ENCODE measurements at places on chromosomes 7 and 10.

DNA sequence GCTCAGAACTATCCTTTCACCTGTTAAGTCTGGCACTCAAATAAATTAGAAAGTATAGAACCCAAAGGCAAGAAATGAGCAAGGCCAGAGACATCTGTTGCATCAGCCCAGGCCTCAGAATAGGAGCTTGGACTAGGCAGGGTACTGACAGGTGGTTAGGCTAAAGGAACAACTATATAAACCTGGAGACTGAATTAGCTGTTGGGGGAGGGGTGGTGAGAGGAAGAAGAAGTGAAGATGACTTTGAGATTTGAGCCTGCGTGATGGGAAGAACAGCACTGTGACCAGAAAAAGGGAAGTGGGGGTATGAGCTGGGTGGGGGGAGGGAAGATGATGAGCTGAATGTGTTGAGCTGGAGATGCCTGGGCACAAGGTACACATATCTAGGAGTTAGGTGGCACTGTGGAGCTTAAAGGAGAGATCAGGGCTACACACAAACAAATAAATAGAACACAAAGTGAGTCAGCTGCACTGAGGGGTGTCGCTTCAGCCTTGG is 244.7 kb downstream of the PTEN start:
- no peak for DNase-seq

- DNase-seq, result no peak
These were observed 356.3 kb upstream of the GALNT17 start for GRCh38 chr7:70775570-70776156.

- no peak for DNase-seq
These were observed 14.5 kb downstream of the OR9A2 start for GRCh38 chr7:143012409-143012808.

DNA sequence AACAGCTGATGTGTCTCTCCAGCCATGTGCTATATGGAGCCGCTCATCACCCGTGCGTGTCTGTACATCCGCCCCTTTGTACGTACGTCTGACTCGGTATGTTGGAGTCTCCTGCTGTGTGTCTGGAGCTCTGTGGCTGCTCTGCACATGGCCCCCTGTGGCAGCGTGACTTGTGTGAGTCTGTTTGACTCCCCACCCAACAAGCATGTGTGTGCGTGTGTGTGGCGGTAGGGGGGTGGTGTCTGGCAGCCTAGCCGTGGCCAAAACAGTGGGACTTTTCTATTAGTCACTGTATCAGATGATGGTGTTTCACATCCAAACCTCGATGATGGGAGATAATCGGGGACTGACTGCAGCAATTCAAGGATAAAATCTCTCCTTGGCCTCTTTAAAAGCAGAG is 94.1 kb downstream of the COL13A1 start:
- no peak for DNase-seq

- DNase-seq, result no peak
These were observed 132.3 kb downstream of the SPAG6 start for GRCh38 chr10:22477334-22478287.

- no peak for DNase-seq
These were observed 1165.7 kb upstream of the AUTS2 start for GRCh38 chr7:68432585-68432984.

DNA sequence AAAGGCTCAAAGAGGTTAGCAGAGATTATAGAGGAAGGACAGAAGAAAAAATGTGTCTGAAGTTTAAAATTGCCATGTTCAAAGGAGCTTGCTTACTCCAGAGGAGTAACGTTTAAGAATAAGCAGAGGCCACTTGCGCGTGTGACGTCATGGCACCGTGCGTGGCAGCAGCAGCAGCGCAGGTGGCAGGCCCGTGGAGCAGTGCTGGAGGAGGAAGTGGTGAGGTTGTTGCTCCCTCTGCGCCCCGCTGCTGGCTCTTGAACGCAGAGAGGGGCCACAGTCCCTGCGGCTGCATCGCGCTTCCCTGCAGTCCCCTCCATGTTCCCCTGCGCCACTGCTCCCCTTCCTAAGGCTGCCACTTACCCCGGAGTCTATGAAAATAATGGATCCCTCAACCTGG is 37.5 kb downstream of the GDI2 start:
- DNase-seq, result peak; percentile 61

- no peak for DNase-seq
These were observed 285.6 kb downstream of the IPMK start for GRCh38 chr10:57982091-57982490.

DNA sequence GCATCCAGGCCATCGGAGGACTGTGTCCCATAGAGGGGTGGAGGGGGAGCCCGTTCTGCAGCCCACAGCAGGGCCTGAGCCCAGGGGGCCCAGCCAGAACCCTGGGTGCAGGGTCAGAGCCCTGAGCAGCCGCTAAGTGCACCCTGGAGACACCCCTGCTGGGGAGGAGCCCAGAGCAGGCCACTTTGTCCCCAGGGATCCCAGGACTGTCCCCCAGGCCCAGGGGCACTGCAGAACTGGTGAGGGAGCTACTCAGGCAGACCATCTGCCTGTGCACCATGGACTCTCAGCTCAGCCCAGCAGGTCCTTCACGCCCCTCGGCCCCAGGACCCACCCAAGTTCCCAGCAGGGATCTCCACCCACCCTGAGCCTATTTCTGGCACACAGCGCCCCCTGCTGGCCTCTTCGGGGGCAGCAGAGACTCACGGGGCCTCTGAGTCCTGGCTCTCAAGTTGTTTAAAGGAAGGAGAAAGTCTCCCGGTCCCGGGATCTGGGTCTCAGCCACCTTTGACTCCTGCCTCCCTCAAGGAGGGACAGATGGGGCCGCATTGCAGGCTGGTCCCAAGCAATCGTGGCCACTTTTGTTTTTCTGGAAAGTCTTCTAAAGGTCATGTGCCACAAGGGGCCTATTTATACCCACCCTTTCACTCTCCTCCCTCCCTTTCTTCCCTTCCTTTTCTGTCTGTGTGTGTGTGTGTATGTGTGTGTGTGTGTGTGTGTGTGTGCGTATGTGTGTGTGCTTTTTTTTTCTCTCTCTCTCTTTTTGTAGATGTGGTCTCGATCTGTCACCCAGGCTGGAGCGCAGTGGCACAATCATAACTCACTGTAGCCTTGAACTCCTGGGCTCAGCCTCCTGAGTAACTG is 90.3 kb downstream of the MYL10 start:
- DNase-seq, result peak; percentile 54

DNA sequence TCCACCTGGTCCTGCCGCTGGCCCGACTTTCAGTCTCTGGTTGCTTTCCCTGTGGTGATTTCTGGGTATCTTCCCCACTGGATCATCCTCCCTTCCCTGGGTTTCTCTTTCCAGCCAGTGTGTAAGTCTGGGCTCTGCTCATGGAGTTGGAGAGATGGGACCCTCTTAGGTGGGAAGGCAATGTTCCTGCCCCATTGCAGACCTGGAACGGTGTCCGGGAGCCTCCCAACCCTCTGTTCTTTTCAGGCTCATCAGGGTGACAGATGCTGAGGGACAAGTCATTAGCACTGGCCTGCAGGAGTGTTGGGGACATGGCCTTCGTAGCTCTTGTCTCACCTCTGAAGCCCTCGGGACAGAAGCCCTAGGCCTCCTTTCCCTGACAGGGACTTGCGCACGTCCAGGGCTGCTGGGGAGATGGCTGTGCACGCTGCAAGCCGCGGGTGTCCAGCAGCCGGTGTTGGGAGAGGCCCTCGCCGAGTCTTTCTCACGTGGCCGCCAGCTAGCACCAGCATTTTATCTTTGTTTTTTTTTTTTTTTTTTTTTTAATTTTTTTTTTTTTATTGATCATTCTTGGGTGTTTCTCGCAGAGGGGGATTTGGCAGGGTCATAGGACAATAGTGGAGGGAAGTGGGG is 17.2 kb downstream of the ZNF783 start:
- no peak for DNase-seq

DNA sequence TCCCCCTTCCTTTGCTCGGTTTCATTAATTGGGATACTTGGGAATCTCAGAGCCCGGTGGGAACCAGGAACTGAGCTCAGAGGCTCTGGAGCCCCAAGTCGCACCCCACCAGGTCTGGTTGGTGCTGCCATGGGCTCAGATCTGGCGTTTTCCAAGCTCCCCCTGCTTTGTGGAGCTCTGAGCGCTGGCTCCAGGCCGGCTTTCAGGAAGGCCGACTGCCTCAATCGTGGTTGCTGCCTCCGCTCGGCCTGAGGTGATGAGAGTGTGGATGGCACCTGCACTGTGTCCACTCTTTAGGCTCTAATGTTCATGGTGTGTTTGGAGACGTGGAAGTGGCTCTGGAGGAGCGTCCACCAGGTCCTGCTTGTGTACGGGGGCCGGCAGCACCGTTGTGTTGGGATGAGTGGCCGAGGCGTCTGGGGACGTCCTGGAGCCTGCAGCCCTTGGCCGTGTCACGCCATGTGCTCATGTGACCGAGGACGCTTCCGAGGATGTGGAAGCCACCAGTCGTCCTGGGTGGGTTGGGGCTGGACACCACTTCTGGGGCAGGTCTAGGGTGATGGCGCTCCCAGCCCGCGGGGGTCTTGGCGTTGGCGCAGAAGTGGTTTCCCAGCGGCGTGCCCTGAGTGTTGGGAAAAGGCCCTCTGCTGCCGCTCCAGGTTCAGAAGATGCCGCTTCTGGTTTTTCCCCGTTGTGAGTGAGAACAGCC is 8.2 kb downstream of the INPP5A start:
- DNase-seq, result no peak

- DNase-seq, result no peak
These were observed 119.2 kb downstream of the ANK3 start for GRCh38 chr10:60270426-60270825.

DNA sequence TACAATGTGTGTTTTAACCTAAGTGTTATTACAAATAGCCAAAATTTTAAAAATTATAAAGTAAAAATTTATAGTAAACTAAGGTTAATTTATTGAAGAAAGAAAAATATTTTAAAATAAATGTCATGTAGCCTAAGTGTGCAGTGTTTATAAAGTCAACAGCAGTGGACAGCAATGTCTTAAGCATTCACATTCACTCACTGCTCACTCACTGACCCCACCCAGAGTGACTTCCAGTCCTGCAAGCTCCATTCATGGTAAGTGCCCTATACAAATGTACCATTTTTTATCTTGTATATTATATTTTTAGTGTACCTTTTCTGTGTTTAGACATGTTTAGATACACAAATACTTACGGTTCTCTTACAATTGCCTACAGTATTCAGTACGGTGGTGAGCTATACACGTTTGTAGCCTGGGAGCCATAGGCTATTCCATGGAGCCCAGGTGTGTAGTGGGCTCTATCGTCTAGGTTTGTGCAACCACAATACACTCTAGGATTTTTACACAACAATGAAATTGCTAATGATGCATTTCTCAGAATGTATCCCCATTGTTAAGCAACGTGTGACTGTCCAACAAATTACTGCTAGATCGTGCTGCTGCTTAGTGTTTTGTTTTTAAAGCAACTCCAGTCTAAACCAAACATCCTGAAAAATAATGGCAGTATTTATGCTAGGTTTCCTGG is 108.9 kb upstream of the NAMPT start:
- DNase-seq, result no peak

DNA sequence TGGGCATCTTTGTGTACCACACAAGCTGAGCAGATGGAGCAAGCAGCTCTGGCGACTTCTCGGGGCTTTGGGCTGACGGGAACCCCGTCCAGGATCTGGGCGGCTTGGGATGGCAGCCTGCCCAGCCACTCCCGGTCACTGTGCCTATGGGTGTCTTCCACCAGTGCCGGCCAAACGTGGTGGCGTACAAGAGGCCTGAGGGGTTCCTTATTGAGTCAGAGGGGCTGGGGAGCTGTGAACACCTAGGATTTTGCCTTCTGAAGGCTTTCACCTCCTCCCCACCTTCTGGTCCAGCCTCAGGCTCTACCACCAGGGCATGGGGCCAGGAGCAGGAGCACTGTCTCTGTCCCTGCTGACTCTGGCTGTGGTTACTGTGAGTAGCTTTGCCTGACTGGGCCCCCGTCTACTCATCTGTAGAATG is 71.8 kb upstream of the PPIF start:
- DNase-seq, result no peak

- no peak for DNase-seq
These were observed 59.6 kb upstream of the ADGRA1 start for GRCh38 chr10:133028158-133028557.

DNA sequence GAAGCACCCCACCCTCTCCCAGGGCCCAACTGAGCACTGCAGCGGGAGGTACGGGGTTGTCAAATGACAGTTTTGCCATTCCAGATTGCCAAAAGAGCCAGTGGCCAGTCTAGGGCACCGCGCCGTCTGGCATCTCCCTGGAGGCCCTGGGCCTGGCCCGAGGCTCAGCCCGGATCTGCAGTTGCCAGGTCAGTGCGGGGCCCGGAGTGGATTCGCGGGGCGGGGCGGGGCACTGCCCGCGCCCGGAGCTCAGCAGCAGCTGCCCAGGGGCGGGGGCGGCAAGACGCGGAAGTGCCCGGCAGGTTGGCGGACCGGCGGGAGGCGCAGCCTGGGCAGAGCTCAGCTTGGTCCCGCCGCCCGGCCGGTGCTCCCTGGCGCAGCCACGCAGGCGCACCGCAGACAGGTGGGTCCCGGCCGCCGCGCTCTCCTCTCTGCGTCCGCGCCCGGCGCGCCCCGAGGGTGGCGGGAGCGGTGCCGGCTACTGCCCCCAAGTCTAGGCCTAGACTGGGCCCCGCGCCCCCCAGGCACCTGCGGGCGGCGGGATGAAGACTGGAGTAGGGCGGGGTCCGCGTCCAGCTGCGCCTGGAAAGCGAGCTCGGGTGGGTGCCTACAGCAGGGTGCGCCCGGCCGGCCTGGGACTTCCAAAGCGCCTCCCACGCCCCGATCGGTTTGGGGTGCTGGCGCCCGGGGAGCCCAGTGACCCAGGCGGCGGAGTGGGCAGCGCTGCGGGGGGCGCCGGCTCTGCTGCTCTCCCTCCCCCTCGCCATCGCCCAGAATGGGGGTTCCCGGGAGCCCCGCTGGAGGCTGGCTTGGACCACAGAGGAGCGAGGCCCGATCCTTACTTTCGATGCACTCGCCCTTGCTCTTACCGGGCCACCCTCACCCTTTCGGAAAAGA is at the start of gene IRF5:
Gene IRF5, plus strand, starts transcription at position 281 of the 897 bp plus-strand sequence. CDS start 4,155 bp downstream, outside the sequence.
- DNase-seq, result no peak

GRCh38 chr7:99617192-99617781 is 541 bp downstream of the ZSCAN25 start:
- no peak for DNase-seq

DNA sequence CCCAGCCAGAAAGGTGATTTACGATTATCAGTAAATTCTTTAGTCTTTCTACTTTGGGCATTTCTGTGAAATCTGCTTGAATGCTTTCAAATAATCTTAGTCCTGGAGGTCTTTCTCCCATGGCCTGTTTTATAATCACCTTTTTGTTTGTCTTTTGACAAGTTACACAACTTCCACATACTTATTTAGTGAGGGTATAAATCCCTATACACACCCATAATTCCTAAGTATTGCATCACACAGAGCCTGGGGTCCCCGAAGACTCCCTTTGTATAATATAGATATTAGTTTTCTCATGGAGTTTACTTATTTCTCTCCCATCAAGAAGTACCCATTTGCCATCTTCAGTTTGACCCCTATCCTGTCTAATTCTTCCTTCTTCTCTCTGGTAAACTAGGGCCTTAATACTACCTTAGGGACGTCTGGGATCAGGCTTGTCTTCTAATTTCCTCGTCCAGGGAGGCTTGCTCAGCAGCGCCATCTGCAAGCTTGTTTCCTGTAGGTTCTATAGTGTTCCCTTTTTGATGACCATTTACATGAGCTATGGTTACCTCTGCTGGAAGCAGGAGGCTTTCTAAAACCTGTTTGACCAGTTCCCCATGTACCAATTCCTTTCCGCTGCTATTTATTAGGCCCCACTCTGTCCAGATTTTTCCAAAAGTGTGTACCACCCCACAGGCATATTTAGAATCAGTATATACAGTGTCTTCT is 8.1 kb downstream of the DNAH11 start:
- DNase-seq, result no peak

- no peak for DNase-seq
These were observed 35.3 kb downstream of the KCNH2 start for GRCh38 chr7:150942591-150943452.
